ENCODE measurements at places on chromosomes 12 and 14.

GRCh38 chr12:118050972-118051910 lies 9.7 kb downstream of the WSB2 start:
- DNase-seq = no peak

DNA sequence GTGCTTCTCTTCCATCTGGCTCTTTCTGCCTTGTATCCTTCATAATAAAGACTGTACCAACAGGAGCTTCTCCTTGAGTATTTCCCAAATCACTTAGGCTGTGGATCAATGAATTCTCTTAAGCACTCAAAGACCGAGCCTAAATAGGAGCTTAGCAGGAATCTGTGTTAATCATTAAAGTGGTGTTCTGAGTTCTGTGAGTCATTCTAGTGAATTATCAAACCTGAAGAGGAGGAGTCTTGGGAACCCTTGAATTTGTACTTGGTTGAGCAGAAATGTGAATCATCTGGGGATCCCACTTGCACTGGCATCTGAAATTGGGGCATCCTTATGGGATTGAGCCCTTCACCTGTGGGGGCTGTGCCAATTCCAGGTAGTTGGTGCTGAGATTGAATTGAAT lies 946.2 kb downstream of the BCL11B start:
- DNase-seq = no peak

GRCh38 chr14:98926801-98927200 lies 345.2 kb downstream of the BCL11B start:
- DNase-seq = no peak

DNA sequence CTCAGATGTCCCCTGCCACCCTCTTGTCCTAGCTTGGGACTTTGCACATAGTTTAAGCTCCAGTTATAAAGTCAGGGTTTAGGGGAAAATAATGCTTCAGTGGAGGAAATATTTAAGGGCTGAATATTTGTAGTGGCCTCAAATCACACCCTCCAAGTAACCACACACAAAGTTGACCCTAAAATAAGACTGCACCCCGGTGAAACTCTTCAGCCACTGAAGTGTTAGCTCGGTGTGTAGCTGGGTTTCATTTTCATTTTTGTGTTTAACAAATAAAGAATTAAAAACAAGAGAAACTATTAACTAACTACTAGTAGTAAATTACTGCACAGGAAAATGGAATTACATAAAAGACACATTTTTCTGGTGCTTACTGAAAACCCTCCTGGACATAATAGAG lies 14.8 kb upstream of the BCL11B start:
- no peak for DNase-seq

GRCh38 chr14:96095058-96095457 lies 55.9 kb downstream of the C14orf132 start:
- DNase-seq = no peak

Measured in stimulated activated CD4-positive, alpha-beta T cell treated with anti-CD3 and anti-CD28 coated beads, Interleukin-4, amount 100 ng/mL, for 4 hours (primary cell).